Stimulated activated CD8-positive, alpha-beta memory T cell treated with anti-CD3 and anti-CD28 coated beads, Interleukin-2, amount 100 ng/mL, for 1 hour (primary cell): ENCODE measurements at places on chromosomes 3 and 15.

- DNase-seq = no peak
Observed at GRCh38 chr3:164360738-164361406, 717.4 kb downstream of the SI start.

DNA sequence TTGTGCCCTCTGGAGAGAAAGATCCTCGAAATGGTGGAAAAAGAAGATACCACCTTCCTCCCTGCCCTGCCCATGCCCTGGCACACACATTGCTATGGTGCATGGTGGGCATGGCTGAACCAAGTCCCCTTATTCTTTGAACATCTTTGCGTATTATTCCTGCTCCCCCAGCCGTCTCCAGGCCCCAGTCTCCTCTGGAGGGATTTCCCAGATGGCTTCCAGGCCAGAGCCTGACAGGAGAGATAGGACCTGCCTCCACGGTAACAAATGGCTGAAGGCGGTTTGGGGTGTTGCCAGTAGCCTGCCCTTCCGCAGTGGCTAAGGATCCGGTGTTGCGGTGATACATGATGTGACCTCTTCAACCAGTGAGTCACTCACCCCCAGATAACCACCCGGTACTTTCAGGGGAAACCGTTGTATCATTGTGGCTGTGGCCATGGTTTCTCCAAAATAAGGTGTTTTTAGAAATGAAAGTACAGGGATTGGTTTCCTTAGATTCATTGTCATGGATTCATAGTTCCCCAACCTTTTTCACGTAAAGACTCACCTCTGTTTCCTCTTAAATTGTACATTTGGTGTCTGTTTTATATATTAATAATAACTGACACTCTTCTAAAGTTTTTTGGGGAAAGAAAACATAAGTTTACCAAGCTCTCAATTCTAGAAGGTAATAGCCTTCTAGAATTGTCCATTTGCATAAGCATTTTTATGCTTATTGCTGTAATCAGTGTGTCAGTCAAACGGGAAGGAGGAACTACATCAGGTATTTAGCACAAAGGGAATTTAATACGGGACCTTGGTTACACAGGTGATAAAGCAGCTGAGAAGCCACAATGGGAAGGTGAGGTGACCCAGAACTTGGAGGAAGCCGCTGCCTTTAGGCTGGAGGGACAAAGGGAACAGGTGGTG is 25.9 kb downstream of the SMAD3 start:
- peak; percentile 43 for DNase-seq

- no peak for DNase-seq
Observed at GRCh38 chr3:111956449-111956848, 22.4 kb upstream of the ABHD10 start.

DNA sequence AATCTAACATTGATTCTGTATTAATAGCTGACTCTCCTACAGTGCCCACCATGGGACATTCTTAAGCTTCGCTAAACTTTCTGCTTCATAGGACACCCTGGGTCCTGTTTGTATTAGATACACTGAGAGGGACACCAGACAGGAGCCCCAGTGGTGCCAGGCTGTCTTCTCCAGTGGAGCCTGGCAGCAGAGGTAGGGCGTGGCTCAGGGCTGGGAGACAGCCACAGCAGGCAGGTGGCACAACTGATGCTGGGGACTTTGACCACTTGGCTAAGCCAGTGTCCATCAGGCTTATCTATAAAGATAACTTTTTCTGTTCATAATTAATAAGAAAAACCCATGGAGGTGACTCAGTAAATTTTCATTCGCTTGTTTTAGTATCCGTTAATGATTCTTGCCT is 21.8 kb downstream of the NIPA1 start:
- no peak for DNase-seq

DNA sequence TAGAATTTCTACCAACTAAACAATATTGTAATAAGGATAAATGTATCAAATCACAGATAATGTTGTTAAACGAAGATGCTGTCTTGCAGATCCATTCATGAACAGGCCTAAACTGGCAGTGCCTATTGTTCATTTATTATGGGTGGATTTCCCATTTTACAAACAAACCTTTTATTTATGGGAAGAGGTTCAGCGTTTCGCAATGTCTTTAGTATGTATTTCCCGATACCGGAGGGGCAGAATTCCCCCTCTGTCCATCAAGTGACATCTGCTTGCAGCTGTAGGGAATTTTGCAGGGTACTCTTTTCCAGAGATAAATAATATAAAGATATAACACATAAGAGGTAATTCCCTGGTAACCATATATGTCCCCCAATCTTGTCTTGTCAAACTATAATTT is 5.7 kb downstream of the CEP19 start:
- DNase-seq = no peak

- DNase-seq = no peak
Observed at GRCh38 chr3:56958879-56959278, 101.6 kb upstream of the SPATA12 start.

DNA sequence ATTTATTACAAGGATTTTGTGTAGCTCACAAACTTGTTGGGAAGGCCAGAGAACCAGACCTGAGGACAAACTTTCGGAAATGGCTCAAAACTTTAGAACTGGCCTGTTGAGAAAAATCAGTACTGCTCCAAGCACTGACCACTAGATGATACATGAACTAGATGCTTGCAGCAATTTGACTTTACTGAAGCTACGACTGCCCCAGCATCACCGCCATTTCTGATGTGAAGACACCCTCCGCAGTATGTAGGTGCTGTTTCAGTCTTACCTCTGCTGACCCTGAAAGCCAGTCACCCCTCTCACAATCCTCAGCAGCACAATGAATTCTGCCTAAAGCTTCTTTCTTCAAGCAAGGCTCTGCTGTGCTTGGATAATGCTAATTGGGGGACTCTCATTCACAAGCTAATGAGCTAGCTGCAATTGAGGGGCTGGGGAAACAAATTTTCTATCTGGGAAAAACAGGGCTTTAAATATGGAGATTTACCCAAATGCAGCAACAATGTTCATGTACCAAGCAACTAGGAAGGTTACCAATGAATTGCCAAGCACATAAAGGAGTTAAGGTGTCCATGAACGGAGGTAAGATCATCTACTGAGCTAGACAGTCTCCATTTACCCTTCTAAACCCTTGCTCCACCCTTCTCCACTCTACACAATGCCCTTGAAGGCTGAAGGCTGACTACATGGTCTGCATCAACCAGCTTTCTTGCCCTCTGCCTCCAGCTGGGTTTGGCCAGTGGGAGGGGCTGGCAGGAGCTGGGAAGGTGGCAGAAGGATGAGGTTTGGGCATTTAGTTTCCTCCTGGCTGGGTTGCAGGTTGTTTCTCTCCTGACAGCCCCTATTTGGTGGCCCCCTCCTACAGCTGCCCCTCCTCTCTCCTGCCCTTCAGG is 53.2 kb upstream of the FSTL1 start:
- no peak for DNase-seq

DNA sequence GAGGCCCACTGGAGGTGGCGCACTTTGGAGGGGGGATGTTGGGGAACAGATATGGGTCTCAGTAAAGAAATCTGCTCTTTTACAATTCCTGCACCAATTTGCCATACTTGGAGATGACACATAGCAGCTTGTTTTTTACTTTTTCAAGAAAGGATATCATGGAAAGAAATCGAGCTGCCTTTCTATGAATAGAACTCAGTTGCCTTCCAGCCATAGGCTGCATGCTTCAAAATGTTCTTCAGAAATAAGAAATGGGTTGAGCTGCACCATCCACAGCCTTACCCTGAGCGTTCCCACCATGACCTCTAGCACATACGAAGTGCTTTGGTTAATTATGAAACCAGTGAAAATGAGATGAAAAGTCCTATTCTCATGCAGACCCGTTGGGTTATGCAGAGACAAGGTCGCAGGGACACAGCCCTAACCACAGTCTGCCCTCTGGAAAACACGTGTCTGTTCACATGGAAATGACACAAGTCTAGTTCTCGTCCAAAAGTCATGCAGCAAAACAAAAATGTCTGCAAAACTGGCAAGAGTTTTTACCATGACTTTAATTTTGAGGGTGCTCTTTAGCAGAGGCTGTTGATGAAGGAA is 36.3 kb downstream of the NGRN start:
- no peak for DNase-seq

- DNase-seq = no peak
Observed at GRCh38 chr15:59373215-59373614, 544 bp upstream of the MYO1E start.

GRCh38 chr15:63974021-63974420 is 72.3 kb downstream of the DAPK2 start:
- DNase-seq = no peak

DNA sequence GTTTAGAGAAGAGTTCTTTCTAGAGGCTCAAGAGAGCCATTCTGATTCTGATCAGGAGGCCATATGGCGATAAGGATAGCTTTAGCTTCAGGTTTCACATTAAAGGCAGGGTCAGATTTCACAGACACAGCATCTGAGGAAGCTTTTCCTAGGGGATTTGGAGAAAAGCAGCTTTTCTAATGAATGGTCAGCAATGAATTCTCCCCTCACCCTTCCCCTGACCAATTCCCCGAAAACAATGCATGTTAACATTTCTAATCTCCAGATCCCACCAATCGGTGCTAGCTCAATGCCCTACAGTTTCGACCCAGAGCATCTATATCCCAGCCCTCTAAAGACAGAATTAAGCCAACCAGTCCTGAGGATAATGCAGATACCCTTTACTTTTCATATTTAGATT is 9.8 kb downstream of the AGBL1 start:
- no peak for DNase-seq

- DNase-seq = no peak
Observed at GRCh38 chr15:48946074-48946839, 17.5 kb downstream of the SHC4 start.

- no peak for DNase-seq
Observed at GRCh38 chr3:64667138-64667537, 20.7 kb downstream of the ADAMTS9 start.

- no peak for DNase-seq
Observed at GRCh38 chr3:47847801-47848518, 45.0 kb downstream of the DHX30 start.

GRCh38 chr3:115862099-115862498 is 238.8 kb downstream of the GAP43 start:
- no peak for DNase-seq

DNA sequence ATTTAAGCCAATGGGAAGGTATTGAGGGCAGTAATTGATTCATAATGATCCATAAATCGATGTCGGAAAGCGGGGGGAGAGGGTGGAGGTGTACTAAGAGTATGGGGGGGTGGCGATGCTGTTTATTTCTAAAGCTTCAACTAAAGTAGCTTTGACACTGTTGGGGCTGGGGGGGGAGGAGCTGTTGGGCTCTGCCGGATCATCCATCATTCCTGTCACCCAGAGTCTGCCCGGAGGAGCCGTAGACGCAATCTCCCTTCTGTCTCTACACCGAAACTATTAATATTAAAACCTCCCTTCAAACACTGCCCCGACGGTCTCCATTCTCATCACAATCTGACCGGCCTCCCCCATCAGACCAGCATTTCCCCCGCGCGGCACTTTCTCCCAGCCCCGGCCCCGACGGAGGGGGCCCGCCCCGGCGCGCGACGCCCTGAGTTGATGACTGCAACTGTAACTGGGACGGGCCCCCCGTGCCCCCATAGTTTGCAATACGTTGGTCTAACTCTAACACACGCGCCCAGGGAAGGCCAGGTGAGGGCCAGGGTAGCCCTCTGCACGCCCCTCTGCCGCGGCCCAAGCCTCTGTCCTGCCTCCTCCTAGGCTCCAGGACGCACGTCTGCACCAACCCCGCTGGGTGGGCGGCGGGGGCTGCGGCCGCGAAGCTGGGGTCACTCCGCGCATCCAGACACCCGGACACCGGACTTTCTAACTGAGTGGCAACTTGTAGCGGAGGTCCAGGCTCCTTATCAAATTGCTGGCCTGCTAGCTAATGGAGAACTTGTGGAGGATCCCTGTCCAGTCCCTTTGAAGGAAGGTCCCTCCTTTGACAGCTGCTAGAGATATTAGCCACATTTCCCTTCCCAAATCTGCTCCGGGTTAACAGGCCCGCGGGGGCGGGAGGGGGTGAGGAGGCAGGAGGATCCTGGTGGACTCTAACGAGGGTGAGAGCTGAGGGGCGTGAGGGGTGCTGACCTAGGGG is 212.0 kb downstream of the MEIS2 start:
- no peak for DNase-seq
